Karpas-422 (cell line): ENCODE measurements at places on chromosomes 3 and 15. TPM values are rescaled to one million over a fixed set of nuclear protein-coding genes. Genes with fewer than 3 reads are reported as not detected.

The CHRM5 gene
- not detected in 2 replicates for total RNA-seq

The CEP63 gene
- 10.7 and 78.7 TPM in 2 replicates for total RNA-seq

The NFKBIZ gene
- 0.76 and 6.3 TPM in 2 replicates for total RNA-seq

The OTOL1 gene
- total RNA-seq: not detected in 2 replicates

The A4GNT gene
- total RNA-seq: not detected in 2 replicates

The RTF1 gene
- total RNA-seq: 25.7 and 33.5 TPM in 2 replicates

The SLC2A2 gene
- total RNA-seq: not detected in 2 replicates

The ZNF80 gene
- total RNA-seq: not detected in 2 replicates

The FANCD2OS gene
- total RNA-seq: not detected in 2 replicates

The CAMP gene
- total RNA-seq: 100 and 141 TPM in 2 replicates

The SSUH2 gene
- 0.22 and 0.90 TPM in 2 replicates for total RNA-seq

The GABRA5 gene
- total RNA-seq: not detected in 2 replicates

The DISP2 gene
- 0.07 and 2.6 TPM in 2 replicates for total RNA-seq
